Posterior vena cava (tissue), 2 donors: ENCODE measurements at places on chromosomes 7 and 10.

DNA sequence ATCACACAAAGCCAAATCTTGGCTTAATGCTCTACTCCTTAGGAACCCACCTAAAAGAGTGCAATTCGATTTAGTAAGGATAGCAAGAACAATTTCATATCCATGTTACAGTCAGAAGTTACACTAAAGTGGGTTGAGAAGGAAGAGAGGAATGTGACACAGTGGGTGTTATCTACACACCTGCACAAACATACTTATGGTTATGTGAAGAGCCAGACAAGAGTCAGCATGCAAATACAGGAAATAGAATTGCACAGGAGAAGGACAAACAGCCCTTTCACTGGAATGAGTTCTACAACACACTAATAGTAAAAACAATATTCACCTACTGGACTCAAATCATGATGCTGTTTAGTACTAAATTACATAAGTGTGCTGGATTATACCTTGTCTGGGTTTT is 262.8 kb downstream of the DGKB start:
- no peak for DNase-seq

- DNase-seq: no peak
Observed at GRCh38 chr7:149570784-149571183, 73.2 kb upstream of the ZNF746 start.

DNA sequence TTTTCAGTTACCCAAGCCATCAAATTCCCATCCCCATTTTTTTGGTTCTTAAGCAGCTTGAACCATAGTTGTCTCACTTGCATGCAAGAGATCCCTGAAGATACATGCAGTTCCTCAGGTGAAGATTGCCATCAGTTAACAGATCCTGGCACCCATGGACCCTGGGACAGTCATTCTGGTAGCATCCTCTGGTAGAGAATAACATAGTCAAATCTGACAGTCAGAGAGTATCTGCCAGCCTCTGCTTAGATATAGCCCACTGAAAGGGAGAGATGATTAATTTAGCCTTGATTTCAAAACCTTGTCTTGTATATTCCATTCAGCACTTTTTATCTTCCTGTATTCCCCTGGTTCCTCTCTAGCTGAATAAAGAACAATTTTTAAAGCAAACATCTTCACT is 280.4 kb downstream of the KCNMA1 start:
- DNase-seq: no peak

DNA sequence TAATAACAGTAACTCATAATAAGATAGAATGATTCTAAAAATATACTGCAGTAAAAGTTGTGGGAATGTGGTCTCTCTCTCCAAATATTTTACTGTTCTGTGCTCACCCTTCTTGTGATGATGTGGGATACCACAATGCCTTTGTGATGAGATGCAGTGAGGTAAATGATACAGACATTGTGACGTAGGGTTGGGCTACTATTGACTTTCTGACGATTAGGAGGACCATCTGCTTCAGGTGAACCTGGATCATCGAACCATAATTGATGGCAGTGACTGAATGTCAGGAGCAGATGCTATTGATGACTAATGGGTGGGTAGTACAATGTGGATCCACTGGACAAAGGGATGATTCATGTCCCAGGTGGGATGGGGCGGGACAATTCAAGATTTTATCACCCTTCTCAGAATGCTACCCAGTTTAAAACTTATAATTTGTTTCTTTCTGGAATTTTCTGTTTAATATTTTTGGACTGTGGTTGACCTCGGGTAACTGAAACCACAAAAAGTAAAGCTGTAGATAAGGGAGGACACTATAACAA is 73.9 kb upstream of the ARMC3 start:
- DNase-seq: no peak

GRCh38 chr7:152867502-152867874 is 107.9 kb downstream of the ACTR3B start:
- no peak for DNase-seq

GRCh38 chr7:69105092-69105491 is 493.2 kb upstream of the AUTS2 start:
- DNase-seq: no peak

DNA sequence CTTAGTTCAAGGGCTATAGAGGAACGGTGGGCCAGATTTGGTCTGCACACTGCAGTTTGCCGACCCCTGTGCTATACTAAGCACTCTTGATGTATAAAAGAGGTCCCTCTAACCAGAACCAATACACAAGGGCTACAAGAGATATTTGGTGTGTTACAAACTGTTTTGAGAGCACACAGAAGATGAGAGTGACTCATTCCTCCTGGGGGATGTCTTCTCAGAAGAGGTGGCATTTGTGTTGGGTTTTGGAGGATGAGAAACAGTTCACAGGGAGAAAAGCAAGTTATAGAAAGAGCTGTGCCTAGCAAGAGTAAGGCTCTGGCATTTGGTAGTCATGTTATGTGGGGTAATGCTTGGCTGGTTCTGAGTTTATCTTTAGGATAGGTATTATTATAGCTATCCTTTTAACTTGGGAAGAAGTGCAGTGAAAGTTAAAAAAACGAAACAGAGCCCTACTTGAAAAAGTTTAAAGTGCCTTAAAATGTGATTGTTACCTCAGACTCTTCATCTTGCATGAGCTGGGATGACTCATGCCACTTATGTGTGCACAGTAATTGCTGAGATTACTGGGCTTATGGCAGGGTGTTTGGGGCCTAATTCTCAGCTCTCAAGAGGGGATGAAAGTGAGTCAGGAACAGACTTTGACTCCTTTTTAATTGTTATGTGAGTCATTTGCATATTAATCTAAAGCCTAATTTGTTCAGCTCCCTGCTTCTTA is 160.4 kb downstream of the KIF20B start:
- DNase-seq: no peak

GRCh38 chr10:75079436-75080083 is 31.9 kb upstream of the SAMD8 start:
- no peak for DNase-seq

DNA sequence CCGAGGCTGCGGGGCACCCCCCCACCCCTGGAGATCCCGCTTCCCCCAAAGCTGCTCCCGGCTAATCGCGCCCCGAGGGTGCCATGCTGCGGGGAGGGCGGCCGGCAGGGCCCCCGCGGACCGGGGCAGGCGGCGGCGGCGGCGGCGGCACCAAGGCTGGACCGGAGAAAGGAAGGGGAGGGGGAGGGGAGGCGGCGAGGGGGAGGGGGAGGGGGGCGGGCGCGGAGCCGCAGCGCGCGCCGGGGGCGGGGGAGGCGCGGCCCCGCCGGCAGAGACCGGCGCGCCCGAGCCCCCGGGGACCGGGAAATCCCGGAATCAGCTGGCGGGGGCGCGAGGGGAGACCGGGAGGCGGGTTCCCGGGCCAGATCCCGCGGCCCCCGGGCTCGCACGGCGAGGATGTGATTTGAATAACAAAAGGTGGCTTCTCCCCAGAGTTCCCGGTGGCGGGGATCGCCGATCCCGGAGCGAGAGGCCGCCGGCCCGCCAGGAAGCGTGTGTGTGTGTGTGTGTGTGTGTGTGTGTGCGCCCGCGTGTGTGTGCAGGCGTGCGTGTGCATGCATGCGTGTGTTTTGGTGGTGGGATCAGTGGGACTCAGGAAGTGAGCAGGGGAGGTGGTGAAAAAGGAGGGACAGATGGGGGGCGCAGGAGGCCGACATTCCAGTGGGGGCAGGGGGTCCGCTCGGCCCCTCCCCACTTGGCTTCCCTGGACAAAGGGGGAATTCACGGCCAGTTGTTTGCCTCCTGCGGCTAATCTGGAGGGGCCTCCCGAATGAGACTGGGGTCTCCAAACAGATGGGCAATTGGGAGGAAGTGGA is 99.5 kb downstream of the HIP1 start:
- peak; percentile 87 for DNase-seq

DNA sequence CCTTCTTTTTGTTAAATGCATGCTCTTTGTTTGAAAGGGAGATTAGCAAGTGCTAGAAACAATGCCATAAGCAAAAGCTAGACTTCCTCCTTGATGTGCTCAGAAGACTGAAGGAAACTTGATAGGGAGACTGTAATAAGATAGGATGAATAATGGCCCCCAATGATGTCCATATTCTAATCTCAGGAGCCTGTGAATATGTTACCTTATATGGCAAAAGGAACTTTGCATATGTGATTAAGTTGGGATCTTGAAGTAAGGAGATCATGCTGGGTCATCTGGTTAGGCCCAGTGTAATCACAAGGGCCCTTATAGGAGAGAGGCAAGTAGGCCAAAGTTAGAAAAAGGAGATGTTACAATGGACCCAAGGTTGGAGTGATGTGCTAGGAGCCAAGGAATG is 13.6 kb upstream of the LIPM start:
- no peak for DNase-seq

DNA sequence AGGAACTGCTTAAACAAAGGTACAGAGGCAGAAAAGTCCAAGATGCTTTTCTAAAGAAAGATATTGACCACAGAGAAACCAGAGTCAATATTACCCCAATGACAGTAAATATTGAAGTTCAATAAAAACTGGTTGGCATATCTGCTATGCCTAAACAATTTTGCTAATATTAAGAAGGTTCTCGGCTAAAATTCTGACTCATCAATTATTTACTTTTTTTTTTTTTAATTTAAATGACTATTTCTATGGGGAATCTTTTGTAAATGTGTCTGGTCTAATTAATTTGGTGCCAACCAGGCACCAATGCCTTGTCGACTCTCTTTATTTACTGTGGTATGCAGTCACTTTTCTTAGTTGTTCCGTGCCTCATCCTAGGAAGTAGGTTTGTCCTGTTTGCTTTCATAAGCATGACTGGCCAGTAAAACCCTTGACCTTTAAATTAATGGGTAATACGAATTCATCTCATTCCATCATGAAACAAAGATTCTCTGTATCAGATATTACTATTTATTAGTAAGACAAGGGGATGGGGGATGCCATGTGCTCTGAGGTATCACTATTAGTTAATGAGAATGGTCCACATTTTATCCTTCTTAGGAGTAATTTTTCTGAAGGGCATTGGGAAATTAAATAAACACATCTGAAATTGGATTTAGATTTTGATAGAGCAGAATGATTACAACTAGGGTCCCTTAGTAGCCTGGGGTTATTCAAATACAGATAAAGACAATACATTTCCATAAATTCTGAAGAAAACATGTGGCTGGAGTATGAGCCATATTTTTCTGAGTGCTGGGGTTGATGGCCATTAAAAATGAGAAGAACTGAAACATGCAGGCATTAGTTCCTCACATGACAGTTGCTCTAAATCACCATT is 154.4 kb downstream of the VTI1A start:
- DNase-seq: no peak

GRCh38 chr10:94035982-94036765 is 42.4 kb downstream of the PLCE1 start:
- no peak for DNase-seq
